Stimulated activated CD8-positive, alpha-beta memory T cell treated with anti-CD3 and anti-CD28 coated beads, Interleukin-2, amount 100 ng/mL, for 1 hour (primary cell): ENCODE measurements at places on chromosomes 6 and 20.

- DNase-seq: no peak
Measured at GRCh38 chr20:18857640-18858039, 44.1 kb downstream of the SCP2D1 start.

GRCh38 chr20:25310921-25311728 lies 63.2 kb downstream of the PYGB start:
- DNase-seq: no peak

GRCh38 chr20:53319716-53320115 lies 273.9 kb downstream of the ZNF217 start:
- DNase-seq: no peak

- DNase-seq: no peak
Measured at GRCh38 chr20:24836041-24836533, 113.0 kb upstream of the CST7 start.

- no peak for DNase-seq
Measured at GRCh38 chr20:23078351-23079015, 7.6 kb downstream of the CD93 start.

GRCh38 chr20:15446373-15446772 lies 1109.0 kb upstream of the FLRT3 start:
- DNase-seq: no peak
